ENCODE measurements at places on chromosomes 3 and 15.

DNA sequence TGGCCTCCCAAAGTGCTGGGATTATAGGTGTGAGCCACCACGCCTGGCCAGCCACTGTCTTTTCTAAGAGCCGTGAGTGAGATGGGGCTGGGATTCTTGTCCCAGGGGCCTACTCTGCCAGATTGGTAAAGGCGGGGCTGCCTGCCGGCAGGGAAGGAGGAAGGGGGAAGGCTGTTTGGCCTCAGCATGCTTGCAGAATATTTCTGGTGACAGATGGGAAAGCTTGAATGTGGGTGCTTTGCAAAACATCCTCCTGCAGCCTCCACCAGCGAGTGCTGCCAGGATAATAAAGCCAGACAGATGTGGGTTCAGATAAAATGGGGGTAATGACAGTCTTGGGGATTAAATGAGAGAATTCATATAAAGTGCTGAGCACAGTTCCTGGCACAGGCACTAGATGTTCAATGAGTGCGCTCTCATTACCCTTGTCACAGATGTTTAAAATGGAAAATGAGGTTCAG lies 19.8 kb upstream of the ACOX2 start:
- DNase-seq: peak; percentile 45

DNA sequence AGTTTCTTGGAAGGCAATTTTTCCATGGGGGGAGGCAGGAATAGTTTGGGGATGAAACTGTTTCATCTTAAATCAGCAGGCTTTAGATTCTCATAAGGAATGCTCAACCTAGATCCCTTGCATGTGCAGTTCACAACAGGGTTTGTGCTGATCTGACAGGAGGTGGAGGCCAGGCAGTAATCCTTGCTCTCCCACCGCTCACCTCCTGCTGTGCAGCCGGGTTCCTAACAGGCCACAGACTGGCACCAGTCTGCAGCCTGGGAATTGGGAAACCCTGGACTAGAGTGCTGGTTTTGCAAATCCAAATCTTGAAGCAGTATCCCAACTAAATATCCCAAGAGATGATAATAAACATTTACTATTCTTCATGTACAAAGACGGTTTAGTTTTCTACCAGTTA lies 256.3 kb upstream of the TMCO5A start:
- DNase-seq: no peak

GRCh38 chr3:180855364-180855763 lies 57.1 kb upstream of the FXR1 start:
- DNase-seq: no peak

- no peak for DNase-seq
Measured at GRCh38 chr15:45253330-45253729, 1.3 kb downstream of the SLC28A2 start.

DNA sequence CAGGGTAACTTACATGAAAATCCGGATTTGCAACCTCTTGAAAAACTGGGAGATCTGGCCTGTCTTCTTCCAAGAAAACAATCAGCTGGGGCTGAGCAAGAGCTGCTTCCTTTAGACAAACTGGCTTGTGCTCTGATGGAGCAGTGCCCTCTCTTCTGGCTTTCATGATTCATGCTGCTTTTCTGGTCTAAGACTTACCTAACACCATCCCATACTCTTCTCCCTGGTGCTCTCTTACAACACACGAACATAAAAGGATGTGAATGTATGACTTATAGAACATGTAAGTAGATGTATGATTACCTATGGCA lies 9.9 kb downstream of the TJP1 start:
- DNase-seq: peak; percentile 66

- DNase-seq: no peak
Measured at GRCh38 chr15:74343127-74343796, 24.2 kb downstream of the CYP11A1 start.

- DNase-seq: peak; percentile 38
Measured at GRCh38 chr3:55480911-55481743, 6.0 kb downstream of the WNT5A start.

DNA sequence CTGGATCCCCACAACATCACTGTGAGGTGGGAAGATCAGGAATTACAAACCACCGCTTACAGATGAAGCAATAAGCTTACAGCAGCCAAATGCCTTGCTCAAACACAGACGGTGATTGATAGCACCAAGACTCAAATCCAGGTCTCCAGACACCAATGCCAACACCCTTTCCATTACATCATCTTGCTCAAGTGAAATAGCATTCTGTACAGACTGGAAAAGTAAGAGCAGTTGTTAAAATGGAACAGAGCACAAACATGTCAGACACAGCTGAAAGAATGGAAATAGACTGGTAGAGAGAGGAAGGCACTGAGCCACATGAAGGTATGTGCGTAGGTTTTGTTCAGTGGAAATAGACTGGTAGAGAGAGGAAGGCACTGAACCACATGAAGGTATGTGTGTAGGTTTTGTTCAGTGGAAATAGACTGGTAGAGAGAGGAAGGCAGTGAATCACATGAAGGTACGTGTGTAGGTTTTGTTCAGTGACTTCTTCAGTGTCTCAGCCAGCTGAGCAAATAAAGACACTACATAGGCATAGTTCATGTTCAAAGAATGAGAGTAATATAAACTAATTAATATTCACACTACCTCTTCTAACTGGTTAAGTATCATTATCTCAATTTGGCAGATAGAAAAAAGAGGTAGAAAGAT lies 15.6 kb downstream of the CLDN1 start:
- peak; percentile 46 for DNase-seq

- no peak for DNase-seq
Measured at GRCh38 chr3:78338405-78338804, 1298.5 kb downstream of the ROBO2 start.

DNA sequence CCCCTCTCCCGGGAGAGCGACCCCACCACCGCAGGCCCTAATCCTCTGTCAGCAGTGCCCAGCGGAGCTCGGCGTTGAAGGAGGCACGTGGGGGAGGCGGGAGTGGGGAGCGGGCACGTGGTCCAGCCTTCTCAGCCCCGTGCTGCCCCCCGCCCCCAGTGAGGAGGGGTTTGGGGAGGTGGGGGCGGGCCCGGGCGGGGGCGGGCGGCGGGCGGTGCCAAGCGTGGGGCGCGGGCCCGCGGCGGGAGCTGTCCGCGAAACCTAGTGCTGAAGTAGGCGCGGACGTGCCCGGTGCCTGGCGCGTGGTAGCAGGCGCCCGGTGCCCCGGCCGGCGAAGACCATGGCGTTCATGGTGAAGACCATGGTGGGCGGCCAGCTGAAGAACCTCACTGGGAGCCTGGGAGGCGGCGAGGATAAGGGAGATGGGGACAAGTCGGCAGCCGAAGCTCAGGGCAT lies at the start of gene CPLX3:
Gene CPLX3 (plus strand): TSS at position 264 of the 456 bp plus-strand sequence. CDS start 77 bp downstream, at position 341.
- peak; percentile 50 for DNase-seq

- no peak for DNase-seq
Measured at GRCh38 chr3:54476891-54477290, 354.5 kb downstream of the CACNA2D3 start.

- DNase-seq: no peak
Measured at GRCh38 chr3:32148351-32148750, 41.9 kb downstream of the GPD1L start.

- DNase-seq: no peak
Measured at GRCh38 chr3:186772281-186772694, 11.1 kb upstream of the EIF4A2 start.

DNA sequence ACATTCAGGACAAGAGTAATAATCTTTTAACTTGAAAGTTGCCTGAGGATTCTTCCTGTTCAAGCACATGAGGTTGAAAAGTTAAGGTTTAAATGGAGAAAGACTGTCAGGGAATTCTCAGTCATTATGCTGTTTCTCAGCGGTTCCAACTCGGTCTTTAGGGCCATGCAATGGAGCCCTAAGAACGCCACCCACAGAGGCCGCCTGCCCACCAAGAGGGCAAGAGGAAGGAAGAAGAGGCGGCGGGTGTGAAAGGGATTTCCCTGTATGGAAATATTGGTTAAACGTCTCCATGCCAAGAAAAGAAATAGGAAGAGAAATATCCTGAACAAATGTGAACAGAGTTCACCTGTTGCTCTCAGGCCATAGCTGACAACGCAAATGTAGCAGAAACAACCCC lies 234.4 kb downstream of the OCA2 start:
- no peak for DNase-seq

DNA sequence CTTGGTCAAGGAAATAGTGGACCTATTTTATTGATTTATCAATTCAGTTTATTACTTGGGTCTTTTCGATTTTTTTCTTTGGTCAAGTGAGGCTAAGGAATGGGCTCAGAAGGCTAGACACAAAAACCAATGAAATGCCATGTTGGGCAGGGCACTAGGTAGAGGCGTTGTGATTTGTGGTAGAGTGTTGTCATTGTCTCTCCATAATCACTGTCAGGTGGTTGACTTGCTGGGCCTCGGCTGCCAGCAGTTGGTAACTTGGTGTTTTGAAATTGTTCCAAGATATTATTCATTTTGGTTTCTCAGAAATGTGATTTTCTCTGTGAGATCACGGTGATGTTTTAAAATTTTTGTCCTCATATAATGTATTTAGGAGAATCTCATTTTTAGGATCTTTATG lies 173.6 kb downstream of the KLHL25 start:
- peak; percentile 43 for DNase-seq

DNA sequence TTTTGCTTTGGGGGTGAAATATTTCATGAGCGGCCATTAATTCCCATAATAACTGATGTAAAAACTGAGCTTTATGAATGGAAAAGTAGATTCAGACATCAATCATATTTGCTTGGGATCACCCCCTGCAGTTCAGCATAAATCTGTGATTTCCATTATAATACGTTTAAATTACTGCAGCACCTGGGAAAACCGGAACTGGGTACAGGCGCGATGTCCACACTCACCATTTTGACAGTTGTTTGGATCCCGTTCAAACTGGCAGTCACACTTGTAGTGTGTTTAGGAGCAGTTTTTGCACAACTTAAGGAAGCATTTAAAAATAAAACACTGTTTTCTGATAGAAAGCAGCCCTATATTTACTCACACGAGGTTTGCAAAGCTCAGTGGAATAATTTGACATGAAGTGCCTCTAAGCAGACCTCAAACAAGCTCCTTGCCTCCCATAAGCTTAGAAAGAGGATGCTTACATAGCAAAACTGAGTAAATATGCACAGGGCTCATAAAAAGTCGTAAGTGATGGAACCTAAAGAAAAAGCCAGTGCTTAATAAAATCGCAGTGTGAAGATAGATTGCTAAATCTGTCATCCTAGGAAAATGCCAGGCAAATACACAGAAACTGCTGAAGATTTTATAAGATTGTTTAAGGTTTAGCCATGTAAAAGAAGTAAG lies 377.6 kb downstream of the PTPRG start:
- peak; percentile 48 for DNase-seq

GRCh38 chr15:72285927-72286516 lies 13.7 kb upstream of the PARP6 start:
- peak; percentile 19 for DNase-seq

GRCh38 chr3:131883086-131883485 lies 151.7 kb downstream of the CPNE4 start:
- no peak for DNase-seq

DNA sequence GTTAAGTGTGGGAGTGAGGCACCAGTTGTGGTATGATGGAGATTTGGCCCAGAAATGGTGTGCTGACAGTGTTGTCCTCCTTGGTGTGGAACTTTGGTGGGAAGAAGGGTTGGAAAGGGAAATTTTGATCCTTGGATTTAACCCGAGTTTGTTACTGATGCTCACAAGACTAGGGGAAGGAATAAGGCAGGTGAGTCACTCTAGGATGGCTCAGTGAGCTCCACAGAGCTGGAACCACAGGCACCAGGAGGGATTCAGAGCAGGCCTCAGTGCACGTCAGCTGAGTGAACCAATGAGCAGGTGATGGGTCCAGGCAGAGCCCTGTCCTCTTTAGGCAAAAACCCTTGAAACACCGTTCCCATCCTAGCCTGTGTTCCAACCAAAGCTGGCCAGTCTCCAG lies 11.4 kb downstream of the CHRD start:
- no peak for DNase-seq

GRCh38 chr15:96075895-96076294 lies 254.6 kb upstream of the NR2F2 start:
- no peak for DNase-seq

DNA sequence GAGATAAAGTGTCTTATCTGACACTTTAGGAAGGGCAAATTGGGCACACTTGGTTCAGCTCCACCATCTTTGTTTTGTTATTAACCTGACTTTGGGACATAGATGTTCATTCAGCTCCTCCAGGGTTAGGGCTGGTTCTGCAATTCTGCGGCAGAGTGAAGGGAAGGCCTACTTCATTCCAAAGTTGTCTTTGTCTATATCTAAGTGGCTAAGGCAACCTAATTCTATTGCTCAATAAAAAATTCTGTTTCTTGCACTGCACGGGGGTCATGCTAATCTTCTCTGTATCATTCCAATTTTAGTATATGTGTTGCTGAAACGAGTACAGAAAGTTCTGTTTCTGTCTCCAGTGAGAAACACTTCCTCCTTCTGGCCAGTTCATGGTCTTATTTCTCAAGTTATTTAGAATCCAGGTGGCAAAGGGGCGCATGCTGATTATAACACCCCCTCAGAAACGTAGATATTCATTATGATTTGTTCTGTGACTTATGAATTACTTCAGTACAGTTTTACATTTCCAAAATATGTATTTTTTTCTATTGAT lies 53.5 kb downstream of the PFN2 start:
- DNase-seq: no peak

DNA sequence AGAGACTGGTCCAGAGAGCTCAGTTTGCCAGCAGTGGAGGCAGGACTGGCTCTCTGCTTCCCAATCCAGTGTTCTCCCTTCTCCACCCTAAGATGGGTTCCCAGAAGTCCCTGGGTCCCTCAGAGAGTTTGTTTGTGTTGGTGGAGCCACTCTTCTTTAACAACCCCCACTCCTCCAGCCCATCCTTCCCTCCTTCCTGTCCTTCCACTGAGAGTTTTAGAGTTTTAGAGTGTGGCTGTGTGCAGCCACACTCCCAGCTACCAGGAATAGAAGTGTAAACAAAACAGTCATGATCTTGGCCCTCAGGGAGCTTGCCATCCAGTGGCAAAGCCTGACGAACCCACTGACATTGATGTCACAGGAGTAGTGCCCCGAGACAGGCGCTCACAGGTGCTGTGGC lies 12.5 kb upstream of the FBLN2 start:
- DNase-seq: no peak

GRCh38 chr3:177238686-177239216 lies 41.5 kb upstream of the TBL1XR1 start:
- DNase-seq: no peak

GRCh38 chr15:76994496-76994895 lies 430 bp upstream of the PSTPIP1 start:
- no peak for DNase-seq

GRCh38 chr3:193847402-193847801 lies 254.4 kb downstream of the OPA1 start:
- no peak for DNase-seq
